ENCODE measurements at places on chromosomes 7 and 10. TPM values are rescaled to one million over a fixed set of nuclear protein-coding genes. Genes with fewer than 3 reads are reported as not detected.

The BHLHA15 gene
- polyA plus RNA-seq = not detected

The TUBAL3 gene
- polyA plus RNA-seq = not detected

The TMEM176B gene
- polyA plus RNA-seq = 3.1 TPM

The WNT8B gene
- not detected for polyA plus RNA-seq

The EVX1 gene
- polyA plus RNA-seq = not detected

The OPALIN gene
- polyA plus RNA-seq = not detected

The NPTX2 gene
- polyA plus RNA-seq = 0.02 TPM

DNA sequence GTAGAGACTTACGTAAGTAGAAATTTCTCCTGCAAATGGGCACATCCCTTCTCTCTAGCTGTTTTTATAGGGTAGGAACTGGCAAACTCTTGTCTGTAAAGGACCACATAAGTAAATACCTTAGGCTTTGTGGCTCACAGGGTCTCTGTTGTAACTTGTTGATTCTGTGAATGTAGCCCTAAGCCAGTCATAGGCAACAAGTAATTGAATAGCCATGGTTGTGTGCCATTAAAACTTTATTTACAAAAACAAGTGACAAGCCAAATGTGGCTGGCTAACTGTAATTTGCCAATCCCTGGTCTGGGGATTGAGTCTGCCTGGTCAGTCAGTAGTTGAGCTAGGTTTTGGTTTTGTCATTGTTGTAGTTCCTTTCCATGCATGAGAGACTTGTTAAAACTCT lies 5.3 kb upstream of the KLF6 start:
- DNase-seq = no peak

- no peak for DNase-seq
Measured at GRCh38 chr10:52442576-52442975, 128.5 kb downstream of the DKK1 start.

DNA sequence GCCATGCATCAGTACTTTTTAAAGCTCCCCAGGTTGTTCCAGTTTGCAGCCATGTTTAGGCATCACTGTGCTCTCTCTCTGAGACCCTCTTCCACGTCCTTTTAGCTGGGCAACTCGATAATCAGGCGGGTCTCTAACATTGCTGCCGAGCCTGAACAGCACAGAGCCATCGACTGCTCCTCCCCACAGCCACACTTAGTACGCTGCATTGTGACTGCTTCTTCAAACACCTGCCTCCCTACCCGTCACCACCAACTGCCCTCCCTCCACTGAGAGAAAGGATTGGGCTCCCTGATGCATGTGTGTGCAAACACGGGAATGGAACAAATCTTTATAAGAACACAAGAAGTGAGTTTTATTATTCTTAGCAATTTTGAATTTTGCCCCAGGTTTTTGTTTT lies 11.4 kb upstream of the TACR2 start:
- no peak for DNase-seq

GRCh38 chr10:24944512-24945255 lies 7.7 kb downstream of the PRTFDC1 start:
- no peak for DNase-seq

DNA sequence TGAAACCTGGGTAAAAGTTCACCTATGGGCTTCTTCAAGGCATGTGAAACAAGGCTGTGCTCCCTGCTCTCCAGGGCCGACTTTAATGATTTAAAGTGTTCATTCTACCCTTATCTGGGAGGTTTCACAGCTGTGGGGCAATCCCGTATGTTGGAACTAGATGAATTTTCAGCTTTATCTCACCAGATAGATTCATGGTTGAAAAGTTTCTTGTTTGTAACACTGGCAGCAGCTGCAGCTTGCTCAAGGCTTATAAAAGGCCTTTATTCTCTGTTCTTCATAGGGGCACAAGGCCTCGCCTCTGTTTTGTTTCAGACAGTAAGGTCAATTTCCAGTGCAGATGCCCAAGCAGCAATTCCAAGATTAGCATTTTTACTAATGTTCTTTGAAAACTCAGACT lies 70.4 kb upstream of the DNAJB12 start:
- DNase-seq = no peak

- no peak for DNase-seq
Measured at GRCh38 chr7:108284349-108285002, 154.3 kb upstream of the LAMB4 start.

DNA sequence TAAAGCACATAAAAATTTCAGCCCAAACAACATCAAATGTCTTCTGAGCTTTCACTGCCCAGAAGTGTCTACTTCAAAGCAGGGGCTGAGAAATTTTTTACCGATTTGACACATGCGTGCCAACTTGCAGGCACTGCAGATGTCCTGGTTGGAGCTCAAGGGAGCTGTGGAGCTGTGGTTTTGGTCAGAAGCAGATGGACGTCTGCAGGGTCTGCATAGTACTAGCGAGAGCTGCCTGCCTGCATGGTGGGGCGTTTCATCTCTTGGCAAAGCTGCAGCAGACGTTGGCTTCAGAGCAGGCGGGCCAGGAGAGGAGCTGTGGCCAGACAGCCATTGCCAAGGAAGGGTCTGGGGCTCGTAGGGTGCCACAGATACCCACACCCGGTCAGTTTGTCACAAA lies 296.7 kb downstream of the GLRX3 start:
- no peak for DNase-seq

DNA sequence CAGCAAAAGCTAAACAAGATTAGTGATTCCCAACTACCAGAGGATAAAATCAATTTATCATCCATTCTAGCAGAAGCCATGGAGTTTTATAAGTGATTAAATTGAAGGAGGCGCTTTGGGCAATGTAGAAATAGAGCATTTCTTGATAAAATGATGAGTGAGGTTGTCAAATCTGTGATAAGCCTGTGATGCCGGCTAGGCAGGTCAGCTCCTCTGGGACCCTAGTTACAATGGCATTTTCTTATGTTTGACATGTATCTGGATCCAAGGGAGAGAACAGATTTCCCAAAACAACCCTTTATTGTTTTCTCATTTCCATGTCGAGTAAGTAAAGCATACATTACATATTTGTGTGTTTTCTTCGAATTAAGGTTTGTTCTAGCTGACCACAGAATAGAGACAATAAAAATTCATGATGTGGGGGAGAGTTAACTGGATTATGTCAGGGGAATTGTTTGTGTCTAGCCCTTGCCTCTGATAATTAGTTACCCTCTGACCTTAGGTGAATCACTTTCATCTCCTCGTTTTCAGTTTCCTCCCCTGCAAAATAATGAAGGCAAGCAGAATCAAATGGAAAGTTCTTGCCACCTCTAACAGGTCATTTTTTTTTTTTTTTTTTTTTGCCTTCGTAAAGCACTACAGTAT lies 378.5 kb downstream of the CNTNAP2 start:
- DNase-seq = no peak

GRCh38 chr7:77498659-77499379 lies 38.3 kb upstream of the PTPN12 start:
- DNase-seq = no peak

- DNase-seq = no peak
Measured at GRCh38 chr7:9961161-9961922, 1012.3 kb upstream of the PHF14 start.

- DNase-seq = no peak
Measured at GRCh38 chr7:45092100-45092930, 3.5 kb upstream of the NACAD start.
